ENCODE measurements at places on chromosomes 11 and 22.

DNA sequence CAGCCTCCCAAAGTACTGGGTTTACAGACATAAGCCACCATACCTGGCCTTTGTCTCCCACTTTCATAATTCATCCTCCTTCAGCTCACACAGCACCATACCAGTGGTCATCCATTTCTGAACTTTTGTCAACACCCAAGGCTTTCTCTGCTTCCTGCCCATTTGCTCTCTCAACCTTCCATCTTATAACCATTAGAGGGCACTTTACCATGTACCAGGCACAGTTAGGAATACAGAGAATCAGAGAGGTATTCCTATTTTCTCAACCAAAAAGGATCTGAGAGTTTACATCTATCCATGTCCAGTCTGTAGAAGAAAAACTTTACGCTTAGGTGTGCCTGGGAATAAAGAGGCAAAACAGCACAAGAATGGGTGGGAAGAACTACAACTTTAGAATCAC, 397.6 kb downstream of the BUD13 start:
- DNase-seq, result no peak

DNA sequence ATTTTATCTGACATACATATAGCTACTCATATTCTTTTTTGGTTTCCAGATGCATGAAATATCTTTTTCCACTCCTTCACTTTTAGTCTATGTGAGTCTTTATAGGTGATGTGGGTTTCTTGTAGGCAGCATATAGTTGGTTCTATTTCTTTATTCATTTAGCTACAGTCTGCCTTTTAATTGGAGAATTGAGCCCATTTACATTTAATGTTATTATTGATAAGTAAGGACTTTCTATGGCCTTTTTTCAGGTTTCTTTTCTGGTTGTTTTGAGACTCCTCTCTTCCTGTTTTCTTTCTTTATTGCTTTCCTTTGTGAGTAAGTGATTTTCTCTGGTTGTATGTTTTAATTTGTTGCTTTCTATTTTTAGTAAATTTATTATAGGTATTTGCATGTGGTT, 27.2 kb downstream of the CNTF start:
- DNase-seq, result no peak

DNA sequence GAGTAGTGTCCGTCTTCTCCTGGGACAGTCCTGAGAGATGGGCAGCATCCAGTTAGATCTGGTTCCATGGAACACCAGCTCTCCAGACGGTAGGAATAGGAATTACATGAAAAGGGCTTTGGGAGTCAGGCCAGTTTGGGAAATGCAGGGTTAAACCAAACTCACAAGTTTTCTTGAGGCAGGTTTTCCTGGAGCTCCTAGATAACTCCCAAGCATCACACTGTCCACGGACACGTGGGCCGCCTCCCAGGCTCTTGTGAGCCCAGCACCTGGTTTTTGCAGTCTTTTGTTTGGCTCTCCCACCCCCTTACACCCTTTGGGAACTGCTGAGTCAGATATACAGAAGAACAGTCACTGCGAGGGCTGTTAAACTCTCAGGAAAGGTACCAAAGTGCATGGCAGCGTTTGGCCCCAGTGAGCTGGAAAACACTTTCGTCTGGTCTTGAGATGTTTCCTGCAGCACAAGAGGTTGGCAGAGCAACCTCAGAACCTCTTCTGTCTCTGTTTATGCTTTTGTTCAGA, 90.0 kb downstream of the BCR start:
- DNase-seq, result no peak

DNA sequence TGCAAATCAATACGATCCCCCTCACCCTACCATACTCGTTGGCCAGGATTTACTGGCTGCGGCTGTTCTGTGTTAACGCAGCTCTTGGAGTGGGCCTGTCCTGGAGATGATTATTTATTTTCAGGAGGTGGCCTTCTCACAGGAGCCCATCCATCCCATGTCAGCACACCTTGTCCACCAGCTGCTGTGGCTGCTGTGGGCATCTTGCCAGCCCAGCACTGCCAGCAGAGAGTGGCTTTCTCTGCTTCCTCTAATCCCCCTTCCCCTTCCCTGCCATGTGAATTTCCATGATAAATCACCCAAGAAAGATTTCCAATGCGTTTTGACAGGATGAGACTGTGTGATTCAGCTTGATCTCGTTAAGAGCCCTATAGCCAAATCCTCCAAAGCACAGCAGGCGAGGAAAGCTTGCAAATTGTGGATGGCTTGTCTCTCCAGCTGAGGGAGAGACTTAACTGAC, 309.1 kb upstream of the C11orf87 start:
- DNase-seq, result peak; percentile 21

DNA sequence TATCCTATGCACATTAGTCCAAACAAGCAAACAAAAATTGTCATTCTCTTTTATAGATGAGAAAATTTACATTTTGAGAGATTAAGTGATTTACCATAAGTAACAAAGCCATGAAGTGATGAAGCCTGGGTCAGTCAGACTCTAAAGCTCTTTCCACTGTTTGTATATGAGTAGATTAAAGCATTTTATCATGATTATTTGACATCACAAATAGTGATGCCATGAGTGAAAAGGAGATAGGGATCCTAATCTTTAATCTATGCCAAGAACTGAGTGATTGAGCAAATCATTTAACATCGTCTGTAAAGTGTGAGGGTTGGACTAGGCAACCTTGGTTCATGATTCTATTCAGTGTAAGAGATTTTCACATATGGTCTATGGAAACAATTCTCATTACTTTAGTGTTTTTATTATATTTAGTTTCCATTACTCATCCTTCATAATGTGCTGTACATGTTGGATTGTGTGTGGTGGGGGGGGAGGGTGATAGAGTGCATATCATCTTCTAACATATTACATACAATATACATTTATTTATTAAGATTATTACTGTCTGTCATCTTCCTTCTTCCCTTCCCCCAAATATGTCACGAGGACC, 50.7 kb downstream of the ARHGEF12 start:
- no peak for DNase-seq

DNA sequence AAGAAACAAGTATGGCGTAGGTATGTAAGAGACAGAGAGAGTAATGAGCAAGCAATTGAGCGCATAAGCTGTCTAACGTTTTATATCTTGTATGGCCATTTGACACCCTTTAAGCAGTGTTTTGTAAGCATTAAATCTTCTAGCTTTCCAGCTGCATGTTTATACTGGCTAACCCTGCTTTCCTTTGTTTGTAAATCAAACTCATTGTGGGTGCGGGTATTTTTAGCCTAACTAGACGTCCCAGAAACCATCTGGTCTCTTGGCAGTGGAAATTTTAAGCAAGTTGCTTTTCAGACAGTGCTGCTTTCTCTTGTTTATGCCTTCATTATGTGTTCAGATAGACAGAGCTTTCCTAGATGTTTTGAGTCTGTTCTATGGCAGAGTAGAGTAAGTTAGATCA, 73.5 kb downstream of the RNF169 start:
- DNase-seq, result no peak

- DNase-seq, result no peak
These were observed 31.7 kb downstream of the PARVB start for GRCh38 chr22:44055805-44056204.

GRCh38 chr11:28245131-28245530, 136.9 kb downstream of the METTL15 start:
- DNase-seq, result no peak

- no peak for DNase-seq
These were observed 24.3 kb downstream of the FAM118A start for GRCh38 chr22:45334068-45334467.

GRCh38 chr11:7651140-7651551, 22.2 kb downstream of the CYB5R2 start:
- DNase-seq, result no peak

- DNase-seq, result no peak
These were observed 118.4 kb downstream of the KIAA1671 start for GRCh38 chr22:25070956-25071355.

DNA sequence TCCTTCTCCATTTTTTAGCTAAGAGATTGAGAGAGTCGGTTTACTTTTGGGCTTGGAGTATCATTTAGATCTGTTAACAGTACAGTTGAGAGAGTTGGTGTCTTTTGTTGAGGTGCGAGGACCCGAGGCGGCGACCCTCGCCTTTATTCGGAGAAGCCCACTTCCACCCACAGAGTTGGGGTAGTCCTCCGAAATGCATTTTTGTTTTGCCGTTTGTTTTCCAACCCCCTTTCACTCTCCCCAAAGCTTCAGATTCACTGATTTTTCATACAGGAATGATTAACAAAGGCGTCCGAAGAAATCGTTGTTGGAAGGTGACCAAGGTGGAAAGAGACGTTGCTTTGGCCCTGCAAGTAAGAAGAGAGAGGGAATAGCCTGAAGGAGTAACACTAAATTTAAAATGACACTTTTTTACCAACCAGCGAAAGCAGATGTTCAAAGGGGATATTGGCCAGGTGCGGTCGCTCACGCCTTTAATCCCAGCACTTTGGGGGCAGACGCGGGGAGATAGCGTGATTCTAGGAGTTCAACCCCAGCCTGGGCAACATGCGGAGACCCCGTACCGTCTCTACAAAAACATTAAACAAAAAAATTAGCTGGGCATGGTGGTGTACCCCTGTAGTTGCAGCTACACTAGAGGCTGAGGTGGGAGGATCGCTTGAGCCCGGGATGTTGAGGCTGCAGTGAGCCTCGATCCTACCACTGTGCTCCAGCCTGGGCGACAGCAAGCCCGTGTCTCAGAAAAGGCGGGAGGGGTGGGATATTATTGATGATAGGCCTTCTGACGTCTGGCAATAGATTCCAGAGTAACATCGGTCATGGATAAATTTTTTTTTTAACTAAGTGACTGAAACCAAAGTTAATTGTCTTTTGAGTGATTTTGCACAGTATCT, 899 bp upstream of the RAB30 start:
- no peak for DNase-seq
